ENCODE measurements at places on chromosomes 2 and 18.
A peak's percentile ranks its signal among the peaks of the same experiment; 100 is the strongest.

GRCh38 chr2:86275384-86275799, 62.0 kb downstream of the REEP1 start:
- DNase-seq: no peak

- no peak for DNase-seq
These were observed 36.2 kb downstream of the WIPF1 start for GRCh38 chr2:174561283-174561971.

DNA sequence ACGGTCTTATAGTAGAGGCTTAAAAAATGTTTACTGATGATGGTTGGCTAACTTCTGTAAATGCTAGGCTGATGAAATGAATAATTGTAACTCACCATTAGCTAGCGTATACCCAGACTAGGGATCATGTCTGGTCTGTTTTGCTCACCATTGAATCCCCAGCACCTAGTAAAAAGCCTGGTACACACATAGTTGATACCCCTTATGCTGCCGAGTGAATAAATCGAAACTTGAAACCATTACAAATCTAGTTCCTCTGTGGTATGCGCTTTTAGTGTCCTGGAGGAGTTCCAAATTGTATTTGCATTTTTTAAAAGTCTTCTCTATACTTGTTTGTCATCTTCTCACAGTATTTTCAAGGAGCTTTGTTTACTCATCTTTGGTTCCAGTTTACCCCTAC, 1.3 kb downstream of the TAF1B start:
- no peak for DNase-seq

DNA sequence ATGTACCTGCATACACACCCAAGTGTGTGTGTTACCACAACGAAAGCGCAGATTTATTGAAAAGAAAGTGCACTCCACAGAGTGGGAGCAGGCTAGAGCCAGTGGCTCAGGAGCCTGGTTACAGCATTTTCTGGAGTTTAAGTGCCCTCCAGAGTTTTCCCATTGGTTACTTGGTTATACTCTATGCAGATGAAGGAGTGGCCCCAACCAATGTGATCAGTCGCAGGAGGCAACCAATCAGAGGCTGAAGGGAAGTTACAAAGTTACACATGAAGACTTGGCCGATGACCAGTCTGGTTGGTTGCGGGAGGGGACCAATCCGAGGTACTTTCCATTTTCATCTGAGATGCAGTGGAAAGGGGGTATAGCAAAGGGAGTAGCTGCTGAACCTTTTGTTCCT, 13.5 kb upstream of the PRLH start:
- no peak for DNase-seq

GRCh38 chr18:28766721-28767120, 589.8 kb upstream of the CDH2 start:
- DNase-seq: no peak

DNA sequence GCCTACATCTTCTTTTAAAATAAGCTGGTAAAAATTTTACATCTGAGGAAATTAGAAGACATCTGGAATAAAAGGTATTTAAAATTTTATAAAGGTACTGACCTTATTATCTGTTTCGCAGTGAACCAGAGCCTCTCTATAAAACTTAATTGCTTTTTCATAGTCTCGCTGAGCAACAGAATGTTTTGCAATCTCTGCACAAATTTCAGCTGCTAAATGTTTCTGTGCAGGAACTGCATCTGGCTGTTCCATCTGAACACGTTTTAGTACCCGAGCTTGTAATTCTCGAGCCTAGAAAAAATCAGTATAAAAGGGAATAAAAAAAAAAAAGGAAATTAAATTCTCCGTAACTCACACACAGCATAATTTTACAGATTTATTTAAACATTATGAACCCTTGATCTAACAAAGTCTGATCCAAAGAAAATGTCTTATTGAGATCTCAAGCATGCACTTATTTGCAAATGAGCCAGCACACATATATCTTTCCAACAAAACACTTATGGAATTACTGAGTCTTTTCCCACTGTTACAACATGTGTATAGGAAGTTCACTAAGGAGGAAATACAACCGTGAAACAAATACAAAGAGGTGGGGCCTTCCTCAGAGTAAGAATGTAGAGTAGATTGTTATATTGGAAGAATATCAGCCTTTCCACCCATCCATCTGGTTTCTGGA, 51.8 kb downstream of the TTC21B start:
- no peak for DNase-seq

GRCh38 chr2:105494683-105495425, 96.0 kb upstream of the FHL2 start:
- no peak for DNase-seq

GRCh38 chr18:58391932-58392323, 237.0 kb downstream of the ALPK2 start:
- DNase-seq: no peak

- DNase-seq: no peak
These were observed 94.9 kb downstream of the TWIST2 start for GRCh38 chr2:238942726-238943300.

DNA sequence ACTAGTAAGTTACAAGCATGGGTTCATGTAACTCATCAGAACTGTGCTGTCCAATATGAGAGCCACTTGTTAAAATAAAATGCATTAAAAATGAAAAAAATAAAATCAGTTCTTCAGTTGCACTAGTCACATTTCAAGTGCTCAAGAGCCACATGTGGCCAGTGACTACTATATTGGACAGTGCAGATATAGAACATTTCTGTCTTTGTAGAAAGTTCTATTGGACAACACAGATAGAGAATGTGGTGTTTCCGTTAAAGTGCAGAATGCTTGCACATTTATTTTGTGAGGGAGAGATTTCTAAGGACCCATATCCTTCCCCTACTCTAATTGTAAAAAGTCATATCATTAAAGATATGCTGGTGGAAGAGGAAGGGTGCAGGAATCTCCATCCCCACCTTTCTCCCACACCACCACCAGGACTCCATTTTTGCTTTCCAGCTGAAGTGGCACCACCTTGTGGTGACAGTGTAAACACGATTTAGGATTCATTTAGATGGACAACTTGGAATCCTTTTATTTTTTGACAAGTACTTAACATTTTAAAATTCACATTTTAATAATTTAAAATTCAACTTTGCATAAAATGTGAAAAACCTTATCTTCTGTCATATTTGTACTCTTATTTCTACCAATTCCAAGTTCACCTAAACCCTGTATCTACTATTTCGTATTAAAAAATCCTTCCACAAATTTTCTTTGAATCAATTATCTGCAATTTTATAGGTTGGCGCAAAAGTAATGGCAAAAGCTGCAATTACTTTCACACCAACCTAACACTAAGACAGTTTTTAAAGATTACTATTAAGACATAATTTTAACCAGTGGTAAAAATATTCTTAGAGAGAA, 9.4 kb upstream of the CD302 start:
- DNase-seq: peak; percentile 19

- no peak for DNase-seq
These were observed 8.6 kb downstream of the SPATS2L start for GRCh38 chr2:200314976-200315567.

GRCh38 chr2:118693287-118693822, 154.1 kb downstream of the EN1 start:
- no peak for DNase-seq

GRCh38 chr2:224650815-224651439, 65.2 kb downstream of the CCDC195 start:
- DNase-seq: peak; percentile 63

DNA sequence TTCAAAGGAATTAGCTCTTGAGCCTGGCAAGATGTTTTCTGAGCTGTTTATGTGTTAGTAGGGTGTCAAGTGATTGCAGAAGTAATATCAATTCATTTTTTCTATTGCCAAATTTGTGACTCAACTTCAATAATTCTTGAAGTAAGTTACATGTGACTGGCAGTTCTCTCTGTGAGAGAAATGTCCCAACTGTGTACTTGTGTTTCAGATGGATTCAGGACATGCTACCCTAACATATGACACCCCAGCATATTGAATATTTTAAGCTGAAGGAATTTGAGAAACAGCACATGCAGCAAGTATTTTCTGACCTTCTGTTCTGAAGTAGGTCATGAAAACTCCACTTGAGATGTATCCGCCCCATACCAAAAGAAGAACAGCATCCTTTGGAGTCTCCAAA, 263.6 kb downstream of the XIRP2 start:
- DNase-seq: no peak

GRCh38 chr18:41618147-41618546, 336.9 kb upstream of the PIK3C3 start:
- no peak for DNase-seq

DNA sequence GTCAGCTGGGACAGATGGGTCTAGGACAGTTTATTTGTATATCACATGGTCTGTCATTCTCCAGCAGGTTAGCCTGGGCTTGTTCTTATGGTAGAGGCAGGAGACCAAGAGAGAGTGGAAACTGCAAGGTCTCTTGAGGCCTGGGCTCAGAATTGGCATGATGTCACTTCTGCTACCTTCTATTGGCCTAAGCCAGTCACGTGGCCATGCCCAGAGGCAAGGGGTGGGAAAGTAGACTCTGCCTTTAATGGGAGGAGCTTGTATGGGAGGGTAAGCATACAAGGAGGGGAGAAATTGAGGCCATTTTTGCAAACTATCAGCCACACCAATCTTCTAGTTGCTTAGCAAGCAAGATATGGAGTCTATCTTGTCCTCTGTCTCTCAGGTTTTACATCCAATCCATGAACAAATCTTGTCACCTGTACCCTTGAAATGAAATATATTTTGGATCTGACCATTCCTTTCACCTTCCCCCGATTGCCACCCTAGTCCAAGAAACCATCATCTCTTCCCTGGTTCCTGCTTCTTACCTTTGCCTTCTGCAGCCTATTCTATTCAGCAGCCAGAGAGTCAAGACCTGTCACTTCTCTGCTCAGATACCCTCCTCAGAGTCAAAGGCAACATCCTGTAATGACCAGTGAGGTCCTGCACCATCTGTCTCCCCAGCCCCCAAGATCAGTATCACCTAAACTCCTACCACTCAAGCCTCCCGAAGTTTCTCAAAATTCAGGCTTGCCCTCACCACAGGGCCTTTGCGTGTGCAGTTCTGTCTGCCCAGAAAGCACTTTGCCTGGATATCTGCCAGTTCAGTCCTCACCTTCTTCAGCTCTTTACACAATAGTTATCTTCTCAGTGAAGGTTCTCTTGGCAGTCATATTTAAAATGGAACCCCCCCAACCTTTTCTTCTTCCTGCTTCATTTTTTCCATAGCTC, 240.0 kb downstream of the LOXHD1 start:
- no peak for DNase-seq

DNA sequence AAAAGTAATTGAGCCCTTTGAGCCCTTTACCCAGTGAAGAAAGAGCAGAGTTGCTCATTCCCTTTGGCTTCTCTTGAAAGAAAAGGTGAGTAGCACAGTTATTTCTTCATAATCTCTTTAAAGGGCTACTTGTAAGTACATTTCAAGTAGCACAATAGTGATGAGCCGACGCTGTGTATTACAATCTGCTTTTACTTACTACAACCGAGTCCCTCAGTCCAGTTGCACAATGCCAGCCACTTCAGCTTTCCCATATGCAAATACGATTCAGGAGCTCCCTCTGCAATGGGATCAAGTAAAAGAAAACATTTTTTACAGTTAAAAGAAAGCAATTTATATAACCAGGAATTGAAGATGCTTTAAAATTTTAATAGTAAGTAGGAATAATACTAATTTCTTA, 868.5 kb downstream of the RNF144A start:
- DNase-seq: no peak

- DNase-seq: no peak
These were observed 16.2 kb upstream of the ESPNL start for GRCh38 chr2:238083919-238084318.

DNA sequence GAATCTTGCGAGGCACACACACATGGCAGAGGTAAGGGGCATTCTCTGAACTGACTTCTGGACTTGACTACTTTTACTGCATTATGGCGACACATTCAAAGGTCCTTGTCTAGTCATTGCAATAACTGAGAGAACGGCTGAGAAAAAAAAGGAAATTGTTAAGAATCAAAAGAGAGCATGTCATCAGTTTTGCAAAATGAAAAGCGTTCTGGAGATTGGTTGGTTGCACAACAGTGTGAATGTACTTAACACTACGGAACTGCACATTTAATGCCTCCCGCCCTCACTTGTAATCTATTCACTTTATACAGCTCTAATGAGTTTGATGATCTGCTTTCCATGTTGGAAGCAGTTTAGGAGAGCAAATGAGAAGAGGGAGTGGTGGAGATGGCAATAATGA, 68.5 kb upstream of the NFU1 start:
- DNase-seq: no peak

DNA sequence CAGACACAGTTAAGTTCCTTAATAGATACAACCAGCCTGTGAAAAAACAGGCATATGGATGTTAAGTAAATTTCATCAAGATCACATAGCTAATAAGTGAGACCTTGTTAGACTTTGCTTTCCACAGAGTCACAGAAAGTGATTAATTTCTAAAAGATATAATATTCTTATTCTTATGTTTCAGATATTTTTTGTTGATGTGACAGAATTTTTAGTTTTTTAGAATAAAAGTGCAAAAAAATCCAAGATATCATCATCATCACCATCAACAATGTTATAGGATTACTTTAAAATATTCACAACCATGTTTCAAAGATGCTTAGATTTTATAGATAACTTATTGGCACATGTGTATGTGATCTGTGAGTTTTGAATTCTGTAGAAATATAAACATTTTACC, 132.3 kb upstream of the ITGA4 start:
- no peak for DNase-seq

- no peak for DNase-seq
These were observed 57.7 kb downstream of the BIN1 start for GRCh38 chr2:127048969-127049897.

GRCh38 chr2:26668041-26668440, 24.5 kb upstream of the KCNK3 start:
- no peak for DNase-seq

GRCh38 chr2:209753020-209753419, 18.6 kb upstream of the UNC80 start:
- DNase-seq: no peak

GRCh38 chr2:39718483-39718882, 52.8 kb downstream of the TMEM178A start:
- DNase-seq: no peak

DNA sequence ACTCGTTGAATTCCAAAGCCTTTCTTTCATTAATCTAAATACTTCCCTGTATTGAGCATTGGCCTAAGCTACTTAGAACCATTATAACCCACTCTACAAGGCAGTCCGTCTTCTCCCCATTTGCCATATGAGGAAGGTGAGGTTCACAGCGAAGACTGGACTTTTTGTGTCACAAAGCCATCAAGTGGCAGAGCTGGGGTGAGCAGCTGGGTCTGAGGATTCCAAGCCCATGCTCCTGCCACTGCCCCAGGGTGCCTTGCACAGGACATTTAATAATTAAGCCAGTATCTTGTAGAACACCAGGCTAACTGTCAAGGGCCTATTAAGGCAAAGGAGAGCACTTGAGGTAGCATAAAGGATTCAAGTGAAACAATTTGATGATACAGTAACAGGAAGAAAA, 68.8 kb upstream of the ZNF397 start:
- DNase-seq: no peak

DNA sequence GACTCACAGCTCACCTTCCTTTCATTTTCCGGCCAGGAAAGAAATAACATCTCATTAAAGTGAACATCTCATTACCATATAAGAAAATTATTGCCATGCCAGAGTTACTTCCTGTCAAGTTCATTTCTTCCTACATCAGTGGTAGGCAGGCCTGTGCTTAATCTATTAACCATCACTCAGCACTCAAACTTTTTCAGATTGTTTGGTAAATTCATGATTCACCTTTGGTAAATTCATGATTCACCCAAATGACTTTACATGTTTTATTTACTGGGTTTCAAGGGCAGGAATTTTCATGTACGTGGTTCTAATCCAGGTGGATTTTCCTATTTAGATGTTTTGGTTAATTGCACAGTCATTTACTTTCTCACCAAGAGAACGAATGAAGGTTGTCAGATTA, 116.5 kb downstream of the CSRNP3 start:
- no peak for DNase-seq

GRCh38 chr2:200225951-200226350, 80.5 kb upstream of the SPATS2L start:
- DNase-seq: peak; percentile 2
